Subcutaneous preadipocyte (primary cell): ENCODE measurements at places on chromosomes 13 and 19. TPM values are rescaled to one million over a fixed set of nuclear protein-coding genes. Genes with fewer than 3 reads are reported as not detected.

The PRR22 gene
- 0.37 and 0.78 TPM in 2 replicates for total RNA-seq

The B3GNT8 gene
- total RNA-seq = 0.78 and 1.1 TPM in 2 replicates

The PRX gene
- 0.98 and 1.5 TPM in 2 replicates for total RNA-seq

The SLC6A16 gene
- total RNA-seq = under 0.01 TPM in 1 of 2 replicates, not detected in the other
